Osteocyte (in vitro differentiated cells): ENCODE measurements at places on chromosomes 16 and 17. TPM values are rescaled to one million over a fixed set of nuclear protein-coding genes. Genes with fewer than 3 reads are reported as not detected.

The GCGR gene
- not detected in 2 replicates for total RNA-seq

The APPBP2 gene
- total RNA-seq: 51.7 and 65.0 TPM in 2 replicates

The COA3 gene
- total RNA-seq: 51.2 and 51.5 TPM in 2 replicates

The CACNA1G gene
- total RNA-seq: 0.10 and 0.11 TPM in 2 replicates

The GNAO1 gene
- total RNA-seq: 0.56 and 0.65 TPM in 2 replicates

The PLCD3 gene
- 92.3 and 111 TPM in 2 replicates for total RNA-seq

The MLLT6 gene
- 96.1 and 107 TPM in 2 replicates for total RNA-seq

The CUEDC1 gene
- 34.7 and 38.4 TPM in 2 replicates for total RNA-seq

The FOXL1 gene
- total RNA-seq: 6.4 and 9.3 TPM in 2 replicates

The NPIPA5 gene
- 5.7 and 8.0 TPM in 2 replicates for total RNA-seq

The TEKT5 gene
- 0.50 TPM in 1 of 2 replicates, not detected in the other for total RNA-seq

The LAT gene
- 9.2 and 12.0 TPM in 2 replicates for total RNA-seq

The TBX21 gene
- total RNA-seq: not detected in 2 replicates

DNA sequence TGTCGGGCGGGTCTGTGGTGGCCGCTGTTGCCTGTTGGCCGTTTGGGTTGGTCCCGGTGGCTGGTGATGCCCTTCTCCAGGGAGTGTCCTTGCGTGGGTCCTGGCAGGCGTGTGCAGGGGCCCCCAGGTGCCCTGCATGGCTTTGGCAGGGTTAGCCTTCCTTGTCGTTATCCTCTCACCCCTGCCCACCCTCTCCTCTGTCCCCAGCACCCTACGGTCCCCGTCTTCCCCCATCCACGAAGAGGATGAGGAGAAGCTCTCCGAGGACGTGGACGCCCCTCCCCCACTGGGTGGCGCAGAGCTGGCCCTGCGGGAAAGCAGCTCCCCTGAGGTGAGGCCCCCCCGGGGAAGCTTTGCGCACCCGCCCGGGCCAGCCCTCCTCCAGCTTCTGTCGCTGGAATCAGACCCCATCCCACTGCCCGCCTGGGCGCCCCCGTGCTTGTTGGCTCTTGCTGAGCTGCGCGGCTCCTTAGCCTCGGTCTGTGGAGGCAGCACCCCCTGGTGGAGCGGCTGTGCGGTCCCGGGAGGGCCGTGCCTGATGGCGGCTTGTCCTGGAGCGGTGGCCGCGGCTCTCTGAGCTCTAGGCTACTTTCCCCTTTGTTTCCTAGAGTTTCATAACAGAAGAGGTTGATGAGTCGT, 10.6 kb upstream of the NUDT16L1 start:
- no peaks in the 10 kb centered on the region for H3K27me3 ChIP-seq
- H3K4me1 ChIP-seq: no peaks in the 10 kb centered on the region
- H3K4me3 ChIP-seq: no peak overlapping the region
- H3K27ac ChIP-seq: no peak overlapping the region
- no peak for DNase-seq

DNA sequence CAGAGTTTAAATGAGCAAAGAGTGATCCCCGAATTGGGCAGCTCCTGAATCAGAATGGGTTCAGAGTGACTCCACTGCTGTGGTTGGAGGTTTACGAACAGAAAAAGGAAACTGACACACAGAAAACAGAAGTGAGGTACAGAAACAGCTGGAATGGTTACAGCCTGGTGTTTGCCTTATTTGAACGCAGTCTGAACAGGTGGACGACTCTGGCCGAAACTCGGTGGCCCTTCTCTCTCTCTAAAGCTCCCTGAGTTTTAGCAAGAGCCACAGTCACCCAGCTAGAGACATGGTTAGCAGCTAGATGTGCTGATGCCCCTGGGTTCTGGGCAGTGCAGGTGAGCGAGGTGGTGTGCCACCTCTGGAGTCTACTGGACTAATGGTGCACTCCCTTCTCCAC, 54.2 kb upstream of the ATP2A3 start:
- DNase-seq: no peak
- H3K27ac ChIP-seq: no peak overlapping the region
- H3K36me3 ChIP-seq: peaks cover 68% of the 10 kb centered on the region
- H3K27me3 ChIP-seq: no peaks in the 10 kb centered on the region
- H3K4me1 ChIP-seq: no peaks in the 10 kb centered on the region
- no peak overlapping the region for H3K4me3 ChIP-seq

- H3K27me3 ChIP-seq: no peaks in the 10 kb centered on the region
- H3K36me3 ChIP-seq: no peaks in the 10 kb centered on the region
- no peak for DNase-seq
- H3K4me1 ChIP-seq: no peaks in the 10 kb centered on the region
- no peak overlapping the region for H3K27ac ChIP-seq
- no peak overlapping the region for H3K4me3 ChIP-seq
Observed at GRCh38 chr16:7333180-7333725, 608 bp downstream of the RBFOX1 start.

DNA sequence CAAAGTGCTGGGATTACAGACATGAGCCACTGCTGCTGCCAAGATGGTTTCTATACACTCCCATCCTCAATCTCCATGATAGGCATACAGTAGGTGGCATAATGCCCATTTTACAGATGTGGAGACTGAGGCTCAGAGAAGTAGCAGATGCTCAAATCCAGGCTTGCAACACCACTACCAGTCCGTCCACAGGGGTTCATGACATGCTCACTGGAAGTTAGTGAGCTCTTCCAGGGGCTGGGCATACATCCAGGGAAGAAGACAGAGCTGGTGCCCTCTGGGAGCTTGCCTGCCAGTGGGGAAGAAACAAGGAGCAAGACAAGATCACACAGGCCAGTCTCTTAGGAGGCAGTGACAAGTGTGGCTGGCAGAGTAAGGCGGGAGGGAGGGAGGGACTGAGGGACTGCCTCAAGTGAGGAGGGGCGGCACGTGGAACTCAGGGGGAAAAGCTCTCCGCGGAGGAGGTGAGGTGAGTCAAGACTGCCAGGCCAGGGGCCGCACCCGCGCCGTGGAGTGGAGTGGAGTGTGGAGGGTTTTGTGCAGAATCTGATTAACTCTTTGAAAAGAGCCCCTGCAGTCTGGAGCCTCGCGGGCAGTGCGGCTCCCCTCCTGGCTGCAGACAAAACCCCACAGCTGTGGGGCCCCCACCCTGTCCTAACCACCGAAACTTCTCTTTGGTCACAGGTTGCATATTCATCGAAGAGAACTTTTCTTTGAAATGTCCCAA, 27.9 kb downstream of the SREBF1 start:
- H3K4me3 ChIP-seq: no peak overlapping the region
- H3K27ac ChIP-seq: no peak overlapping the region
- peaks cover 13% of the 10 kb centered on the region for H3K36me3 ChIP-seq
- no peaks in the 10 kb centered on the region for H3K27me3 ChIP-seq

DNA sequence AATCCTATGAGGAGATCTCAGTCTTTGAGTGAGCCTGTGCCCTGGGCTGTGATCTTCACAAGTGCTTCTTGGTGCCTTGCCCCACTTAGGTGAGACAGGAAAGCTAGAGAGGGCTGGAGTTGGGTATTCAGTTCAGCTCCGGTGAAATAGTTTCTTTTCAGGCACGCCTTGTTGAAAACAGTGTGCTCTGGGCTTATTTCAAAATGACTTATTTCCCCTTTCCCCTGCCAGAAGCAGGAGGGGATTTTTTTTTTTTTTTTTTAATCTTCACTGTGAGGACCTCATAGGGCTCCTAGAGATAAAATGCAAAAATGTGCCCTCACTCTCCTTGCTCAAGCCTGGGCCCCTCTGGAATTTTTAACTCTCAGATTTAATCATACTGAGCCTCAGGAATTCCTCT, 27.2 kb downstream of the MOSMO start:
- H3K4me1 ChIP-seq: peaks cover 2% of the 10 kb centered on the region
- H3K4me3 ChIP-seq: no peak overlapping the region
- H3K27ac ChIP-seq: no peak overlapping the region
- DNase-seq: no peak
- H3K36me3 ChIP-seq: peaks cover 16% of the 10 kb centered on the region

DNA sequence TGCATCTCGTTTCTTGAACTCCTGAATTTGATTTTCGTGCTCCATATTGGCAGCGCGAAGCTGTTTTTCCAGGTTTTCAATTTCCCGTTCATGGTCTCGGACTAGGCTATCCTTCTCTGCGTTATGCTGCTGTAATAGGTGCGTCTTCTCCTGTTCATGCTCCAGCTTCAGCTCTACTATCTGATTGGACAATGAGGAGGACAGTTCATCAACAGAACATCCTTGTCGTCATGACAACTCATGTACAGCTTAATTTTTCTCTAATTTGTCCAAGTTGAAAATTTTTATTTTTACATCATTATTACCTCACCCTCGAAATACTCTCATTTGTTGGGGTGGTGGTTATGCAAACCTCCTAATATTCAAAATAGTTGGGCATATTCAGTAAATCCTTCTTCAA, 289.8 kb downstream of the CEP112 start:
- no peak overlapping the region for H3K27ac ChIP-seq
- peaks cover 3% of the 10 kb centered on the region for H3K4me1 ChIP-seq
- peaks cover 5% of the 10 kb centered on the region for H3K36me3 ChIP-seq
- DNase-seq: no peak

DNA sequence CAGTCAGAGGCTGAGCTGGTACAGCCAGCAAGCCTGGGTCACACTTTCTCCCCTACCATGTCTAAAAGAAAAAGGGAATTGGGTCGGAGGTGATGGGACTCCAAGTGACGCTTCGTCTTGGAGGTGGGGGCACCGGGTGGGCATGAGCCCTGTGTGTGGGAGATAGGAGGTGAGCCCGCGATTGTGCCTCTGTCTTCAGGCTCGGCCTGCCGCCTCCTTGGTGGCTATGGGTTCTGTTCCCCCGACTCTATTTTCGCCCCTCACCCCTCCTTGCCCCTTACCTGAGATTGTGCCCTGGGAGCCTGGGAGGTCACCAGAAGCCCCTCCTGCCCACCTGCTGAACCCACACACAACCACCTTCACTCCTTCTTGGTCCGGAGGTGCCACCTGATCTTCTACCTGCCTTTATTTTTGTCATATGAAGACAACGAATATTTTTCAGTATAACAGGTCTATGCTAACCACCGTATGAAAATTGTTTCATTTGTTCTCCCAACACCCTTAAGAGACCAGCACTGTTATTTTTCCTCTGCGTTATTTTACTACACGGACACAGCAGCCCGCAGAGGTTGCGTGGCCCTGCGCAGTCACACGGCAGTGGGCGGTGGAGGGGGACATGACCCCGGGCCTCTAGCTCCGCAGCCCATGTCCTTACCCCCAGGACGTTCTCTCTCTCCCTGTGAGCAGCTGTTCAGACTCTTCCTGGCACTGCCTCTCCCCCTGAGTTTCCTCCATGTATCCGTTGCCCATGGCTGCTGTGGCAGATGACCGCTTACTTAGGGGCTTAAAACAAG, 49.9 kb downstream of the ATP2C2 start:
- H3K36me3 ChIP-seq: no peaks in the 10 kb centered on the region
- H3K27me3 ChIP-seq: peaks cover 47% of the 10 kb centered on the region
- H3K4me1 ChIP-seq: peaks cover 2% of the 10 kb centered on the region
- H3K27ac ChIP-seq: no peak overlapping the region

- no peaks in the 10 kb centered on the region for H3K27me3 ChIP-seq
- H3K4me3 ChIP-seq: no peak overlapping the region
- H3K36me3 ChIP-seq: peaks cover 3% of the 10 kb centered on the region
- no peak overlapping the region for H3K27ac ChIP-seq
Observed at GRCh38 chr16:840561-841454, 40.3 kb upstream of the GNG13 start.

GRCh38 chr17:31283841-31284240, 13.2 kb downstream of the OMG start:
- DNase-seq: no peak
- H3K27me3 ChIP-seq: no peaks in the 10 kb centered on the region
- H3K36me3 ChIP-seq: peaks cover 30% of the 10 kb centered on the region
- peaks cover 1% of the 10 kb centered on the region for H3K4me1 ChIP-seq
- no peak overlapping the region for H3K4me3 ChIP-seq

- peaks cover 4% of the 10 kb centered on the region for H3K4me1 ChIP-seq
- peaks cover 34% of the 10 kb centered on the region for H3K36me3 ChIP-seq
- no peaks in the 10 kb centered on the region for H3K27me3 ChIP-seq
- H3K27ac ChIP-seq: no peak overlapping the region
Observed at GRCh38 chr16:69934044-69934443, 17.1 kb upstream of the CLEC18A start.

- peak overlapping the region; percentile 54 for H3K27ac ChIP-seq
- peaks cover 50% of the 10 kb centered on the region for H3K4me1 ChIP-seq
- H3K4me3 ChIP-seq: no peak overlapping the region
- no peaks in the 10 kb centered on the region for H3K27me3 ChIP-seq
- DNase-seq: no peak
- no peaks in the 10 kb centered on the region for H3K36me3 ChIP-seq
Observed at GRCh38 chr17:59752446-59752845, 45.0 kb downstream of the VMP1 start.

- no peaks in the 10 kb centered on the region for H3K4me1 ChIP-seq
- peaks cover 30% of the 10 kb centered on the region for H3K27me3 ChIP-seq
- DNase-seq: no peak
- H3K4me3 ChIP-seq: no peak overlapping the region
Observed at GRCh38 chr16:86002178-86002900, 103.4 kb downstream of the IRF8 start.

GRCh38 chr16:49485663-49486062, 112.1 kb downstream of the C16orf78 start:
- no peak overlapping the region for H3K27ac ChIP-seq
- peaks cover 41% of the 10 kb centered on the region for H3K27me3 ChIP-seq
- no peak overlapping the region for H3K4me3 ChIP-seq
- no peaks in the 10 kb centered on the region for H3K4me1 ChIP-seq

- no peak for DNase-seq
- peak overlapping the region; percentile 96 for H3K4me3 ChIP-seq
- no peaks in the 10 kb centered on the region for H3K27me3 ChIP-seq
- peaks cover 36% of the 10 kb centered on the region for H3K4me1 ChIP-seq
Observed at GRCh38 chr16:67967183-67967957, 1.1 kb downstream of the SLC12A4 start.

- no peaks in the 10 kb centered on the region for H3K36me3 ChIP-seq
- no peak for DNase-seq
- H3K27ac ChIP-seq: no peak overlapping the region
- no peaks in the 10 kb centered on the region for H3K4me1 ChIP-seq
Observed at GRCh38 chr17:39870776-39871175, 2.8 kb downstream of the ZPBP2 start.

GRCh38 chr16:25596194-25596593, 95.6 kb upstream of the HS3ST4 start:
- H3K4me3 ChIP-seq: no peak overlapping the region
- H3K4me1 ChIP-seq: no peaks in the 10 kb centered on the region
- H3K27ac ChIP-seq: no peak overlapping the region
- DNase-seq: no peak

DNA sequence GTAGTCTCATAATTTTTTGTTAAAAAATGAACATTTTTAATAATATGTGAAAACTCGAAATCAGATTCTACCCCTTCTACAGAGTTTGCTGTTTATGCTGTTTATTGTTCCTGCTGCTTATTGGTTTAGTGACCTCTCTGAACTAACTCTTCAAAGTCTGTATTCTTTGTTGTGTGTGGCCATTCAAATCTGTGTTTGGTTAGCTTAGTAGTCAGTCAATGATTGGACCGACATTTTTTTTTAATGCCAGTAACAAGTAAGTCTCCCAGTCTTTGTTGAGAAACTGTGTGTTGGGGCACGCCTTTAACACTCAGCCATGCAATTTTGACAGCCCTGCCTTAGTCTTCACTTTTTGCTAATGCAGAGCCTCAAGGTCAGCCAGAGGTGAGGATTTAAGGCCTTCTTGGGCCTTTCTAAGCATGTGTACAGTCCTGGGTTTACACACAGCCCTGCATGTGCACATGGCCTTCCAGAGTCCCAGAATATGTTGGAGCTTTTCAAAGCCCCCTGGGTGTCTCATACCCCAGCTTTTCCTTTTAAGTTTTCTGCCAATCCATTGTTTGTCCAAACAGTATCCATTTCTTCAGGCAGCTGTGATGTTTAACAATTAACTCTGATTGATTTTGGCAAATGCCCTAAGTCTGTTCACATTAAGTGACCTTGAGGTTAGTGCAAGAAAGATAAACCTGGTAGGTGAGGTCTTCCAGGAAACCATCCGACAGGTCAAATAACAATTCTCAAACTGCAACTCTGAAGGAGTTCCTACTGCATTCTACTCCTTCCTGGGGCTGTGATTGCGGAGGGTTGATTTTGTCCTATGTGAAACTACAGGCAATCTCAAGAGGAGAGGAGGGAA, 389.3 kb downstream of the PMP22 start:
- no peak for DNase-seq
- no peak overlapping the region for H3K27ac ChIP-seq
- no peaks in the 10 kb centered on the region for H3K36me3 ChIP-seq
- H3K4me1 ChIP-seq: peaks cover 10% of the 10 kb centered on the region
